ENCODE measurements at places on chromosomes 6 and 20.

DNA sequence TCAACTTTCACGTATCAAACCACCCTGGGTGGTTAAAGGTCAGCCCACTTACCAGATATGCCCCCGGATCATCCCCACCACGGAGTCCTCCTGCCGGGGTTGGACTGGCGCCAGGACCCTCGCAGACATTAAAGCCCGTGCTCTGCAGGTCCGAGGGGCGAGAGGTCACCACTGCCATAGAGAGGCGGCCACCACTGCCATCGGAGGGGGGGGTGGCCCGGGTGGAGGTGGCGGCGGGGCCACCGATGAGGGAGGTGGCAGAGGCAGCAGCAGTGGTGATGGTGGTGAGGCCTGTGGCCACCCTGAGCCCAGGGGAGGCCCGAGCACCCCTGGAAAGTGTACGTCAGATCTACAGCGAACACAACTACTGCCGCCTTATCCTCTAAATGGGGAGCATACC, 76.3 kb downstream of the ASXL1 start:
- no peak for DNase-seq

- DNase-seq: no peak
Measured at GRCh38 chr6:15260099-15260821, 14.4 kb downstream of the JARID2 start.

DNA sequence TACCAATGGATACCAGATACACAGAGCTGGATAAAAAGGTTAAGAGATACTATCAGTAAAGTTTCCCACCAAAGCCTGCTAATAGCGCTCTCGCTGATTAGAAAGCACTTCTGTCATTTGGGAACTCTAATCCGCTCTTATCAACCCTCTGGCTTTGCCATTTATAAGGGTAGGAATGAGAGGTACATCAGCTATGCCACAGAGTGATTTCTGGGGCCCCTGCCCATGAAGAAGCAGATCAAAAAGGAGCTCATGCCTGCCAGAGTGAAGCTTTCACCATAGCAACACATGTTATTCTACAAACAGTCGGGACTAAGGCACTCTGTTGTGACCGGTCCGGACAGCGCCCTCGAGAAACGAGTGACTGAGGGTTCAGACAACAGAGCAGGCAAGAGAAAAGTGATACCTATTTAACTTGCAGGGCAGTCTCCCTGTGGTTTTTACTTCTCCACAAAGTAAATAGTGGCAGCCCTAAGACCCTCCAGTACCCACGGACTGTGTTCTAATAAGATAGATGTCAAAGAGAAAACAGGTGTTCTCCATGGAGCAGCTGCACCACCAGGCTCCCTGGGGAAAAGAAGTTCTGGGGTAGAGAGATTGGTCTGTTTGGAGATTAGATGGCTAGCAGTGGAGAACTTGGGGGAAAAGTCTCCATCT, 5.6 kb downstream of the TRAM2 start:
- DNase-seq: no peak

GRCh38 chr20:17650301-17651128, 31.5 kb downstream of the RRBP1 start:
- DNase-seq: no peak

GRCh38 chr6:13715444-13715883, 3.8 kb upstream of the RANBP9 start:
- DNase-seq: no peak

DNA sequence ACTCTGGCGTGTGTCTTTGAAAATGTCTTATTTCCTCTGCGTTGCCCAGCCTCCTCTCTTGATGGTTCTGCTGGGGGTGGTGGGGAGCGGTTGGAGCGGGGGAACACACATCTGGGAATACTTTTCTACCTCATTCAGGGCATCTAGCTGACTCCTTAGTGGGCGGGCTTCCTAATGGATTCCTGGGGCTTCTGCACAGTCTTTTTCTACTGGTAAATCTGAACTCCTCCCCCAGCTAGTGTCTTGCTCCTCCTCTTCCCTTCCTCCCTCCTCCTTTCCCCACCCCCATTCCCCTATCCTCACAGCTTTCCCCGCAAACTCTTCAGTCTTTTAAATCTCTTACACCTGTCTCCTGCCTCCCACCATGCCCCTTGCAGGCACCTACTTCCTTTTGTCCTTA, 74.4 kb downstream of the PRL start:
- no peak for DNase-seq

All from AG08396 (cell line).